GM23248 (cell line): ENCODE measurements at places on chromosomes 4 and X. TPM values are rescaled to one million over a fixed set of nuclear protein-coding genes. Genes with fewer than 3 reads are reported as not detected.

DNA sequence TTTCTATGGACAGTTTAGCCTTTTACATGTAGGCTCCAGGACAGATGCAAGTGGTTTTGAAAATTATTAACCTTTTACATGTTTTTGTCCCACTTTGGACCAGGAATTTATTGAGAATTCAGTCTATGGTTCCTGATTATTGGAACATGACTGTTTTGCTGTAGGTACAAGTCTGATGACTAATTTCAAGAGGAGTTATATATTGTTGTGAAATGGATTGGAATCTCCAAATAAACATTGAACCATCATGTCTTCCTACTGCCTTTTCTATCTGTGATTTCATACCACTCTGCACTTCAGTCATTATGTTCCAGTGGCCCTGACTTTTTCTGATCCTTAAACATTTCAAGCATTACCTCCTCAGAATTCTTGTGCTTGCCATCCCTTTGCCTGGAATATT is 35.9 kb downstream of the TBC1D19 start:
- DNase-seq = peak; percentile 49

- no peak for DNase-seq
Observed at GRCh38 chrX:10120828-10121227, 35.9 kb upstream of the CLCN4 start.

GRCh38 chrX:1534301-1535168 is 2.5 kb downstream of the P2RY8 start:
- DNase-seq = no peak

- no peak for DNase-seq
Observed at GRCh38 chr4:67933038-67933437, 30.3 kb downstream of the TMPRSS11A start.

- no peak for DNase-seq
Observed at GRCh38 chrX:113522814-113523213, 682.2 kb upstream of the AMOT start.

DNA sequence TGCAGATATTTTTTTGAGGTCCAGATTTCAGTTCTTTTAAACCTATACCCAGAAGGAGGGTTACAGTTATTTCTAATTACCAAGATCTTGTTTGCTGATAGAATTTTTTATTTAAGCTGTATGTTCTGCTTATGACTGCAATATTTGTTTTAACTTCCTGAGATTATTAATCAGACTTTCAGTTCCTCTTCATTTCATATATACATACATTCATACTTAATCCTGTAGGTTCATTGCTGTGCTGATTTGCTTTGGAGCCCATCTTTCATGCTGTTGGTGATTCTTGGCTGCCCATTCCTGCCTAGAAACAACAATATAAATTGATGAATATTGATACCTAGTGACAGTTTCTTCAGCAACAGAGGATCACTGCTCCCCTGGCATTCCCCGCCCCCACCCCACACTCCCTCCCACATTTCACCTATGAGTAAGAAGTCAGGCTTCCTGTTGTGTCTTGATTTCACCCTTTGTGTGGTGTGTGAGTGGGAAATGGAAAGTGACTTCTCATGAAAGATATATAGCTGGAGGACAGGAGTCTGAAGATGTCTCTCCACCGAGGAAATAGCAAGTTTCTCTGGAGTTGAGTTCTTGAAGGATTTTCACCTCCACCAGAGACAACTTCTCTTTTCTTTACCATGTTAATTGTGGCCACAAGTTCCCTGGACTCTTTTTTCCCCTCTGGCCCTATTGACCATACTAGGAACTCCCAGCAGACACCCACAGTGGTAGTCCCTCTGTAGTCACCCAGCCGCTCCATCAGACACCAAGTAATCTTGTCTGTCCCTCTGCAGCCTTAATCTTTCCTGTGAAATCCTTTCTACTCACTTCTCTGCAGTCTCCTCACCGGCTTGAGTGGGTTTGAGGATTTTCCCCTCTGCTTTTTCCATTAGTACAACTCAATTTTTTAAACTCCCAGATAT is 118.4 kb downstream of the ASB9 start:
- DNase-seq = peak; percentile 2

- no peak for DNase-seq
Observed at GRCh38 chr4:89625599-89626293, 211.2 kb downstream of the SNCA start.

DNA sequence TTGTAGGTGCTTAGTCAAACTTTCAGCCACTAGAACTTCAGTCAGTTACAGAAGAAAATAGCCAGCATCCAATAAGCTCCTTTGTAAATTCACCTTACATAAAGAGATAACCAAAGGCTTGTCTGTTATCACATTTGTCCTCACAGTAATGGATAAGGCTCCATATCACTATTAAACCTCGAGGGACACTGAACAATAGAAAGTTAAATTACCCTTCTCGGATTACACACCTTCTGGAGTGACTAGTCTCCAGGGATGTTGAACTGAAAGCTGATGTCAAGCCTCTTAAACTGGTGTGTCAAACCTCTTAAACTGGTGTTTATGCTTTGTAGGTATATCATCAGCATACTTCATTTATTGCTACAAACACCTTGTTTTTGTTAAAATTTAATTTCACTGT is 639.0 kb downstream of the CENPC start:
- no peak for DNase-seq

GRCh38 chr4:122911588-122911987 is 10.8 kb downstream of the NUDT6 start:
- DNase-seq = no peak

GRCh38 chr4:109943745-109944144 is 31.1 kb downstream of the EGF start:
- DNase-seq = no peak

DNA sequence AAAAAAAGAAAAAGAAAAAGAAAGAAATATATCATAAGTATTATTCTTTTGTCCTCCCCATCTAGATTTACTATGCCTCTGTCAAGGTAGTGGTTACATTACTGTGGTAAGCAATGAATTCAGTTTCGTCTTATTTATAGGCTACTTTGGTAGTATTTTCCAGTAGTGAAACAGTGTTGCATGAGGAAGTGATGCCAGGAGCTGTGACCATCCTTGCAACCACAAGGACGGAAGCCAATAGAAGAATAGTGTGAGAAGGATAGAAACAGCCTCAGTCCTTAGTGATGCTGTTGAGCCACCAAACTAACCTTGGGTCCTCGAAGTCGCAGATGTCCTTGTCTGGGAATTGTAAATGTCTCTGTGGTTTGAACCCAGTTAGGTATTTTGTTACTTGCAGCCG is 328.5 kb downstream of the PPP3CA start:
- DNase-seq = no peak

DNA sequence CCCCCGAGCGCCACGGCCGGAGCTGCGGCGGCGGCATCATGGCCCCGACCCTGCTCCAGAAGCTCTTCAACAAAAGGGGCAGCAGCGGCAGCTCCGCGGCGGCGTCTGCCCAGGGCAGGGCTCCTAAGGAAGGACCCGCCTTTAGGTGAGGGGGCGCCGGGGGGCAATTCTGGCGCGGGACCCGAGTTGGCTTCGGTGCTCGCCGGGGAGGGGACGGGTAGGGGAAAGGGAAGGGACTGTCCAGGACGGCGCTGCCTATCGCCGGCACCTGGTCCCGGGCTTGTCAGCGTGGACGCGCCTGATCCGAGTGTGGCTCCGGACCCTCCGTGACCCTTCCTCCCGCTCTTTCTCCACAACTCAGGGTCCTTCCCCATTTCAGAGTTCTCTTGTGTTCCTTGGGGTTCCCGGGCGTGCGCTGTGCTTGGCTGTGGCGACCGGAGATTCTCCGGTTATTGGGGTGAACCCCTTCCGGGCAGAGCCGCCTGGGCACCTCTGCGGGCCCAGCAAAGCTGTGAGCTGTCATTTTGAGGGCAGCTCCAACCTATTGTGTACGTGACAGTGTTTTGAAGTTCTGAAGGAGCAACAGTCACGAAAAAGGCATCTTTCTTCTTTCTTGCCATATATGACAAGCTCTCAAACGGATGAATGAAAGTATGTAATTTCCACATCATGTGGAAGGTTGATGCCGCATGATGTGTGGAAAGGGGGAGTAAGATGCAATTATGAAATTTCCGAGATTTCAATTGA is 522 bp downstream of the FNIP2 start:
- DNase-seq = peak; percentile 69

GRCh38 chrX:17744896-17745523 is 7.7 kb downstream of the SCML1 start:
- peak; percentile 25 for DNase-seq

GRCh38 chr4:111812114-111812513 is 333.1 kb upstream of the FAM241A start:
- no peak for DNase-seq

DNA sequence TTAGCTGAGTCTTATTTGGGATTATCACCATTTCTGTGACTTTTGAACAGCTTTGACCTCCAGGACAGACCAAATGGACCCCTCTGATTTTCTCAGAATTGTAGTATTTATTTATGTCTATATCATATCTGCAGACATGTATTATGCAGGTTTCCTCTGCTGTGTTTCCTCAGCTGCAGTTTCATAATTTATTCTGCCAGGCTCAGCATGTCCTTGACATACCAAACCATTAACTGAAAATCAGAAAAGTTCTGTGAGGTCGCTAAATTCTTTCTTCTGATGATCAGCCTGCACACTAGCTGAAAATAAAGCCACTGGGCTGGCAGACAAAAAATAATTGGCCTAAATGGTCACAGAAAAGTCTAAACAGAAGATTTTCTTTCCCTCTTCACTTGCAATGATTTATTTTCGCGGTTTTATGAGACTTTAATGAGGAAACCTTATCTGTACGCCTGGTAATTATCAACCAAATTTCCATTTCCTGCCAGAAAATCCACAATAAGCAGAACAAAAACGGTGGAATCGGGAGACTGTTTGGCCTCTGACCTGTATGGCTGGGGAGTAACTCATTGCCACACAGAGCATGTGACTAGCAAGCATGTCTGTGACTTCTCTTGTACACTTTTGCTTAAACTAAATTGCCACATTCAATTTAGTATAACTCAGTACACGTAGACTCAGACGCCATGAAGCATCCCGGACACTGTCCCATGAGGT is 150.9 kb downstream of the ENPP6 start:
- no peak for DNase-seq

- DNase-seq = peak; percentile 81
Observed at GRCh38 chr4:156949373-156949814, 22.2 kb downstream of the PDGFC start.

- DNase-seq = no peak
Observed at GRCh38 chr4:82968972-82969371, 41.7 kb downstream of the LIN54 start.

DNA sequence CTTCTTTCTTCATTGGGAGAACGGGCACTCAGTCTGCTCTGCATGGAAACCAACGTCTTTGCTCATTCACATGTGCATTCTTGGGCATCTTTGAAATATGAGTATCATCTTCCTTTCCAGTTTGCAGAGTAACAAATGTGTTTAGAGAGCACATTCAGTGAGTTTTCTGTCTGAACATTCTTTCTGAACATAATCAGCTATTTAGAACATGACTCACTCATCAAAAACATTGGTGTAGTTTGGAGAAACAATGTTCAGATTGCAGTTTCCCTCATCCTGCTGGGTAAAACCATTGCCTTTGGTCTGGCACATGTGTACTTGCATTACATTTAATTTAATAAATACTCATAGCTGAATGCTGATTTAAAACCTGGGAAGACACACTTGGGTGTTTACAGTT is 81.5 kb upstream of the F9 start:
- DNase-seq = peak; percentile 22

DNA sequence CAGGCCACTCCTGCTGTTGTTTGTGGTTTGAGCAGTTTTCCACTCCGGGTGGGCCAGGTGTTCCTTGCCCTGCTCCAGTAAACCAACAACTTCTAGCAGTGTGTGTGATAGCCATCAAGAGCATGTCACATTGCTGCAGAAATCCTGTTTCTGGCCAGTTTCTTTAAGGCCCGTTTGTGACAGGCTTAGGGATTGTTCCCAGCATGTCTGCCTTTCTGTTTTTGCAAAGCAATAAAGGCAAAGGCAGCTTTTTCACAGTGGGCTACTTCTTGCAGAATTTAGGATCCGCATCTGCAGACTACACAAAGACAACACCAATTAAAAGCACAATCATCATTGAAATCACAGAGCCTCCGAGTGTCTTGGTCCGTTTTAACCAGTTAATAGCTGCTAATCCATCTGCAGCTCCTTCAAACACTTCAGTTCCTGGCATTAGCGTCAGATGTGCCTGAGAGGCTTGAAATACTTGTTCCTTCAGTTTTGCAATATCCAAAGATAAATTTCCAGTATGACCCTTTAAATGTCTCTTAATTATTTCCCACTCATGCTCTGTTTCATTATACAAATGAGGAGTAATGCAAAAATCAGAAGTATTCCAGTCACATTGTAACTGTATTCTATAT is 65.1 kb downstream of the ADAM29 start:
- DNase-seq = no peak

GRCh38 chr4:165415910-165416309 is 37.1 kb downstream of the CPE start:
- no peak for DNase-seq

GRCh38 chrX:67731061-67731460 is 187.2 kb downstream of the AR start:
- no peak for DNase-seq

GRCh38 chr4:7569810-7570783 is 135.4 kb upstream of the PSAPL1 start:
- no peak for DNase-seq

DNA sequence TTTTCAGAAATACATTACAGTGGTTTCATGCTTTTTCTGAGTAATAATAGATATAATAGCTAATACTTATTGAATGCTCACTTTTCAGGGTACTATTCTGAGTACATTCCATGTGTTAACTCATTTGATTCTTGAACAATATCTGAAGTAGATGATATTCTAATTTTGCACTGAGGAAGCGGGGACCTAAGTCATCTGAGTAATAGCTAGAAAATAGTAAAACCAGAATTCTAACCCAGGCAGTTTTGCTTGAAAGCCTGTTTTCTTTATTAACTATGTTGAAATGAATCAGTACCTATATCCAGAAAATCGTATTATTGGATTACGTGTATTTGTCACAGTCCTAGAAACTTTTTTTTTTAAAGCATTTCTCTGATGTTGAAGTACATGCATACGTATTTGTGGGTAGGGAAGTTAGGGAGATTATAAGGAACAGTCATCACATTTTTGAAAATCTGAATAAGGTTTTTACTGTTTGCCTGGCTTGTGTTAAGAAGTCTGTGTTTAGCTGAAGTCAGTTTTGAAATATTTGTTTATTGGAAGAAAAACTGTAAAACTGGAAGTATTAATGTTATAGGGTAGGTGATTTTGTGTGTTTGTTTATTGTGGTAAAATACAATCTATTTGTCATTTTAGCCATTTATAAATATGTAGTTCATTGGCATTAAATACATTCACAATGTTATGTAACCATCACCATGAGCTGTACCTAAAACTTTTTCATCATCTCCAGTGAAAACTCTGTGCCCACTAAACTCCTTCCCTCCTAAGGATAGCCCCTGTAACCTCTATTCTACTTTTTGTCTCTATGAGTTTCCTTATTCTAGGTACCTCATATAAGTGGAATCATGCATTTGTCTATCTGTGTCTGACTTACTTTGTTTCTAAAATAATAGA is 55.3 kb downstream of the FIP1L1 start:
- DNase-seq = no peak

GRCh38 chr4:39232100-39232499 is 49.8 kb downstream of the WDR19 start:
- DNase-seq = no peak

- DNase-seq = no peak
Observed at GRCh38 chr4:71259280-71259679, 79.5 kb upstream of the SLC4A4 start.

Gene STK32B
- total RNA-seq = 6.1 and 6.4 TPM in 2 replicates

Gene ZC4H2
- 3.2 and 14.3 TPM in 2 replicates for total RNA-seq

Gene DMRTC1
- total RNA-seq = not detected in 2 replicates

Gene SMPX
- not detected in 2 replicates for total RNA-seq

Gene MAGEC3
- total RNA-seq = not detected in 2 replicates

Gene USP17L27
- not detected in 2 replicates for total RNA-seq

Gene COL25A1
- 0.13 TPM in 1 of 2 replicates, not detected in the other for total RNA-seq

Gene IDH3G
- 79.5 and 88.2 TPM in 2 replicates for total RNA-seq

Gene FAM9B
- not detected in 2 replicates for total RNA-seq
